ENCODE measurements at places on chromosomes 1 and 21. TPM values are rescaled to one million over a fixed set of nuclear protein-coding genes. Genes with fewer than 3 reads are reported as not detected.

The OR2L2 gene
- not detected for total RNA-seq

The BACE2 gene
- total RNA-seq: 120 TPM

The SEC16B gene
- 2.5 TPM for total RNA-seq

The NME7 gene
- total RNA-seq: 14.3 TPM

The IVL gene
- total RNA-seq: not detected

The ATP6V1G3 gene
- total RNA-seq: not detected

The HSPA6 gene
- total RNA-seq: 4.5 TPM

The FBXO2 gene
- 3.4 TPM for total RNA-seq

The SPATA46 gene
- not detected for total RNA-seq

The PRRX1 gene
- total RNA-seq: 269 TPM

The HPDL gene
- 0.86 TPM for total RNA-seq

Data from smooth muscle cell of the pulmonary artery (primary cell).